NCI-H2081 (cell line): ENCODE measurements at places on chromosomes 7 and 10.

- no peak for DNase-seq
Measured at GRCh38 chr7:45230083-45230482, 72.5 kb downstream of the RAMP3 start.

- no peak for DNase-seq
Measured at GRCh38 chr10:29618341-29619171, 16.2 kb downstream of the SVIL start.

- peak; percentile 27 for DNase-seq
Measured at GRCh38 chr7:149624006-149624405, 126.4 kb upstream of the ZNF746 start.

GRCh38 chr7:30451539-30452279 lies 26.9 kb downstream of the NOD1 start:
- no peak for DNase-seq

DNA sequence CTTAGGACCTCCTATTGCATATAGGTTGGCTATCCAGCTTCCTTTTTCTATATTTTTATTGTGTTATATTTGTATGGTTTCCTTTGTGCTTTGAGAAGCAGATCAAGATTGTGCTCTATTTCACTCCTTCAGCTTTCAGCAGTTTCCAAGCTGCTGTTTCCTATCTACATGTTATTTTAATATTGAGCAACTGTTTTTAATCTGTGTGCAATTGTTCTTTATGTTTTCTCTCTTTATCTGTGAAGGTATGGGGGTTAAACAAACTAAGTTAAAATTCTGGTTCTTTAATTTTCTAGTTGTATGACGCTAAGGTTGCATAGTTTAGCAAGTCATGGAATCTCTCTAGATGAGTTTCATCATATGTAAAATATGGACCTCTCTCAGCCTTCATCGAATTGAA lies 251.0 kb downstream of the GPR158 start:
- DNase-seq: no peak

GRCh38 chr7:158705234-158705850 lies 738 bp upstream of the NCAPG2 start:
- peak; percentile 65 for DNase-seq

DNA sequence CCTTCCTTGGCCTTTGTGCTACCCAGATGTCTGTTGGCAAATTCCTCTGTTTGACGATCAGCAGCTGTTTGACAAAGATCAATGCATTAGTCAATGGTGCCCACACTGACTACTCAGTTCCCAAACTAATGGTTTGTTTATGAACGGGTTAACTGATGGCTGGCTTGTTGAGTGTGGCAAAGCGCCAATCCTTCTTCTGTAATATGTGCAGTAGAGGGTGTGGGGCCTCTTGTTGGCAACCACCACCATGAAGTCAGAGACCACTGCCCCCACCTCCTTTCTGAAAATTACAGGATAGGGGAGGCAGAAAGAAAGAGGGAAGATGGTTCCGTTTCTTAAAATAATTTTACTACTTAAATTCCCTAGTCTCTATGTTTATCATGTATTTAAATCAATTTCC lies 2.6 kb upstream of the PLCE1 start:
- DNase-seq: no peak

- DNase-seq: no peak
Measured at GRCh38 chr7:132152131-132152889, 424.0 kb downstream of the PLXNA4 start.

GRCh38 chr10:119120413-119120867 lies 16.5 kb downstream of the DENND10 start:
- no peak for DNase-seq

DNA sequence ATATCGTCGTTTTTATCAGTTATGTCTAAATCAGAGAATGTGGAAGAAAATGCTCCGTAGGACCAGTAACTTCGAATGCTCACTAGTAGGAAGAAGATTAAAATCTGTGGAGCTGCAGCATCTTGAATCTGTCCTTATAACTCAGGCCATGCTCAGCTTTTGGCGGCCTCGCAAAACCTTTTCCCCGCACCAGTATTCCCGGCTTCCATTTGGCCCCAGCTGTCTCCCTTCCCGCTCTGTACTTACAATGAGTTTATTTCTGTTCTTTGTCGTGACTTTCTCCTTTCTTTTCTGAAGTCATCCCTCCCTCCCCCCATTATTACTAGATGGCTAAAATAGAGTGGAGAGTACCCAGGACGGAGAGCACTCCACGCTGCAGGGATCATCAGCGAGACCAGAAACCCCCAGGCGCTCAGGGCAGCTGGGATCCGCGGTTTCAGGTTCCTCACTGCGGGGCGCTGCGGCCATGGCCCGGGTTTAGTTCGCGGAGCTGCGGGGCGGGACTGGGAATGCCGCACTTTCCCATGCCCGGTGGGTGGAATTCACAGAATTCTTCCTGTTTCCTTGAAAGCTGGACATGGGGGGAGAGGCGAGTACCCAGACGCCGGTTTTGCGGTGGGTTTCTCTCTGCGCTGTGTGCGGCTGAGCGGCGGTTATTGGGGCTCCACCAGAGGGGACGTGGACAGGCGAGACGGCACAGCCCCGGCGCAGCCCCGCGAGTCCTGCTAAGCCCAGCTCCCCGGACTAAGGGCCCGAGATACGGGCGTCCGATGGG lies 183.5 kb downstream of the POM121L12 start:
- no peak for DNase-seq

GRCh38 chr10:73117976-73118743 lies 7.9 kb downstream of the NUDT13 start:
- DNase-seq: no peak

GRCh38 chr10:29702273-29703164 lies 67.7 kb upstream of the SVIL start:
- DNase-seq: no peak
